Neural progenitor cell (in vitro differentiated cells): ENCODE measurements at places on chromosomes 4 and X. TPM values are rescaled to one million over a fixed set of nuclear protein-coding genes. Genes with fewer than 3 reads are reported as not detected.

The MMRN1 gene
- total RNA-seq = 0.37 TPM in 2 replicates

The BDH2 gene
- total RNA-seq = 80.5 and 95.3 TPM in 2 replicates

The PDCL2 gene
- total RNA-seq = not detected in 2 replicates

The RAI2 gene
- total RNA-seq = 0.59 TPM in 1 of 2 replicates, not detected in the other

The ZNF630 gene
- total RNA-seq = 2.1 and 2.4 TPM in 2 replicates

The LARP1B gene
- 17.4 and 27.9 TPM in 2 replicates for total RNA-seq

DNA sequence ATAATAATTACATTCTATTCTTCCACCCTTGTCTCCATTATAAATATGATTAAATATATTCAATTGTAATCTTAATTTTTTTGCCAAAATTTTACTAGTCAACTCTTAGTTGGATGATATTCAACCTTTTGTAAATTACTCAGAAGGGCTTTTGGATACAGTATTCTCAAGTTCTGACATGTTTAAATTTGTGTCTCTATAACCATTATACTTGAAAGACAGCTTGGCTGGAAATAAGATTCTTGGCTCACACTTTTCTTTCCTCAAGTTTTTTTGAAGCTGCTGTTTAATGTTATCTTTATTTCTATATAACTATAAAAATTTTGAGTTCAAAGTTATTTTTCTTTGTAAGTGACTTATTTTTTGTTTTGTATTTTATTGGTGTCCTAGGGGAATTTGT is 214.4 kb downstream of the ARAP2 start:
- H3K4me3 ChIP-seq = no peak overlapping the region
- DNase-seq = no peak
- H3K27me3 ChIP-seq = no peaks in the 10 kb centered on the region
- peaks cover 26% of the 10 kb centered on the region for H3K4me1 ChIP-seq

DNA sequence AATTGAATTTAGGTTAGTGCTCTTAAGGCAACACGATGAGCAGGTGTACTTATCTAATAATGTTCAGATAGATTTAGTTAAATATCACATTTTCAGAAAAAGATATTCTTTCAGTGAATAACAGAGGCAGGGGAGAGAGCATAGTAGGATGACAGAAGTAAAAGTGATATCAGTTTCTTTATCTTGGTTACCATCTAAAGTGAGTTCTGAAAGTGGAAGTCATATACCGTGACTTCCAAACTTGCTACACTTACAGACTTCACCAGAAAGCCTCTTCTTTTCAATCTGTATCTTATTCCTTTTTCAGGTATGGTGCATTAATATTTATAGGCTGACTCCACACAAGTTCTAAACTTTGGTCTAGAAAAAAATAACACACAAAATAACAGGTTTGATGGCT is 124.9 kb downstream of the POU4F2 start:
- DNase-seq = no peak
- no peaks in the 10 kb centered on the region for H3K27me3 ChIP-seq
- no peak overlapping the region for H3K4me3 ChIP-seq
- H3K4me1 ChIP-seq = no peaks in the 10 kb centered on the region

DNA sequence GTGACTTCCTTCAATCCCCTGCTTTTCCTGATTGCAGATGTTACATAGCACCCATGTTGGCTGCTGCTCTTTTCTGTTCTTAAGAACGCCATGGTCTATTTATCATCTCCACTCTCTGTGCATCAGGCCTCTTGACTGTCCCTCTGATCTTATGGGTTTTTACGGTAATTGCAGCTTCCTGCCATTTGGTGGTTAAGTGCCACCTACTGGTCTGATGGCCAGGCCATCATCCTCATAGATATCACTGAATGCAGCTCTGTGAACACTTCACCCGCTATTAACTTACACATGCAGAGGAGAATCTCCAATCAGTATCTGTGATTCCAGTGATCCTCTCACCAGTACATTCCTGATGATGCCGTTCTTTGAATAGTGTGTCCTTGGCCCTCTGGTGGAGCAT is 382.4 kb downstream of the TRAM1L1 start:
- H3K36me3 ChIP-seq = no peaks in the 10 kb centered on the region
- no peaks in the 10 kb centered on the region for H3K4me1 ChIP-seq
- no peak overlapping the region for H3K4me3 ChIP-seq
- no peaks in the 10 kb centered on the region for H3K27me3 ChIP-seq
- no peak for DNase-seq
- no peak overlapping the region for H3K27ac ChIP-seq

GRCh38 chrX:100410901-100411801 is 1.1 kb upstream of the PCDH19 start:
- DNase-seq = peak; percentile 47
- no peak overlapping the region for H3K27ac ChIP-seq
- peak overlapping the region; percentile 56 for H3K4me3 ChIP-seq
- no peaks in the 10 kb centered on the region for H3K4me1 ChIP-seq
- no peaks in the 10 kb centered on the region for H3K36me3 ChIP-seq
- peaks cover 64% of the 10 kb centered on the region for H3K27me3 ChIP-seq

DNA sequence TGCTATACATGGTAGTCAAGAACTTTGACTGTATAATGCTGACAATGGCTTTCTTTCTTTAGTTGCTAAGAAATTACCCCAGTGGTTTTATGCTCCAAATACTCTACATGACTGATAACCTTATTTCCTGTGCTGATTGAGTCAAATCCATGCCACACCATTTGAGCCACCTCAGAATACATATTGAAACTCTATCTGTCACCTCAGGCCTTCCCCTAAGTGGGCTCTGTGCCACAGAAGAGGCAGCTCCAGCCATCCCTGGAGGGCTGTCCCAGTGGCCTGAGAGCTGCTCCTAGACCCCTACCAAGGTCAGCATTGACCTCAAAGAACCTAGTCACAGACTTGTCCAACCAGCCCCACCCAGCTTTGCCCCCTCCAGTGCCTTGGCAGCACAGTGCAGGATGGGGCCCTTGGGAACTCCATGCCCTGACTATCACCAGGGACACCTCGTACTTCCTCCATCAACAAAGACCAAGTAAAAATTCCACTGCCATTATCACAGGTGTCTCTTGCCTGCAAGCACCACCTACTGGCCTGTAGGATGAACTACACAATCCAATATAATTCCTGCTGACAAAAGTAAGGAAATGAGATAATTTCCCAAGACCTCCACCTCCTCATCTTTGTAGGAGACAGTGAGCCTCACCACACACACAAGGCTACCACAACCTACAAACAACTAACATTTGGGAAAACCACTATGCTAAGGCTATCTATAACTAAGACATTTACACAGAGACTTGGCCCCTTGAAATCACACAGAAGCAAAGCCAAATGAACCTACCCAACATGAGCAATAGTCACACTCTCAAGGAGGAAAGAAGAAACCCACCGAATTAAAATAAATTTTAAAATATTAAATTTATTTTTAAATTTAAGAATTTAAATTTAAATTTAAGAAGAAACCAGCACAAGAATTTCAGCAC is 239.9 kb downstream of the NKX6-1 start:
- no peak overlapping the region for H3K4me3 ChIP-seq
- H3K36me3 ChIP-seq = no peaks in the 10 kb centered on the region
- H3K4me1 ChIP-seq = no peaks in the 10 kb centered on the region
- no peaks in the 10 kb centered on the region for H3K27me3 ChIP-seq

GRCh38 chrX:13009844-13010243 is 34.6 kb downstream of the FAM9C start:
- peaks cover 5% of the 10 kb centered on the region for H3K4me1 ChIP-seq
- H3K27ac ChIP-seq = no peak overlapping the region
- H3K36me3 ChIP-seq = no peaks in the 10 kb centered on the region
- no peaks in the 10 kb centered on the region for H3K27me3 ChIP-seq

GRCh38 chr4:4780729-4781244 is 78.7 kb upstream of the MSX1 start:
- no peaks in the 10 kb centered on the region for H3K36me3 ChIP-seq
- H3K27ac ChIP-seq = no peak overlapping the region
- peaks cover 17% of the 10 kb centered on the region for H3K4me1 ChIP-seq
- H3K27me3 ChIP-seq = peaks cover 97% of the 10 kb centered on the region
- no peak for DNase-seq
- no peak overlapping the region for H3K4me3 ChIP-seq

DNA sequence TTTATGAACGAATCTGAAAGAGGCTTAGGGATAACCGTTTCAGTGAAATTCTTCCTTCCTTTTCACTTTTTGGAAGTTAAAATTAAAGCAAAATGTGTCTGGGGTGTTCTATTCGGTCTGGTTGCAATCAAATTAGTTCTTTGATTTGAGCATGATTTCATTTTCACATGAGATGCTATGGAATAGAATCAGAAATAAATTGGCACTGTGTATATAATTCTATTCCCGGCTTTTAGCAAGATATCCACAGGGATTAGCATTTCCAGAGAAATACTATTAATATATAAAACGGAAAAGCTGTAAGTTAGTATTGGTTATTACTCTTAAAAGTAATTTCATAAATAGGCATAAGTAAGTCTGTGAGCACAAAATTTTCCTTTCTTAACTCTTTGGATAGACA is 1676.8 kb upstream of the PCDH7 start:
- no peaks in the 10 kb centered on the region for H3K27me3 ChIP-seq
- H3K27ac ChIP-seq = no peak overlapping the region
- no peaks in the 10 kb centered on the region for H3K36me3 ChIP-seq

GRCh38 chr4:145716200-145716599 is 36.3 kb downstream of the C4orf51 start:
- H3K27me3 ChIP-seq = no peaks in the 10 kb centered on the region
- H3K4me1 ChIP-seq = peaks cover 15% of the 10 kb centered on the region
- H3K27ac ChIP-seq = no peak overlapping the region
- no peaks in the 10 kb centered on the region for H3K36me3 ChIP-seq
- DNase-seq = no peak
- H3K4me3 ChIP-seq = no peak overlapping the region

- no peak for DNase-seq
- H3K4me3 ChIP-seq = no peak overlapping the region
- H3K27ac ChIP-seq = no peak overlapping the region
Measured at GRCh38 chrX:38225093-38225492, 4.4 kb upstream of the SRPX start.

- no peak overlapping the region for H3K27ac ChIP-seq
- no peak overlapping the region for H3K4me3 ChIP-seq
- no peaks in the 10 kb centered on the region for H3K4me1 ChIP-seq
Measured at GRCh38 chrX:31091819-31092218, 20.0 kb upstream of the FTHL17 start.

DNA sequence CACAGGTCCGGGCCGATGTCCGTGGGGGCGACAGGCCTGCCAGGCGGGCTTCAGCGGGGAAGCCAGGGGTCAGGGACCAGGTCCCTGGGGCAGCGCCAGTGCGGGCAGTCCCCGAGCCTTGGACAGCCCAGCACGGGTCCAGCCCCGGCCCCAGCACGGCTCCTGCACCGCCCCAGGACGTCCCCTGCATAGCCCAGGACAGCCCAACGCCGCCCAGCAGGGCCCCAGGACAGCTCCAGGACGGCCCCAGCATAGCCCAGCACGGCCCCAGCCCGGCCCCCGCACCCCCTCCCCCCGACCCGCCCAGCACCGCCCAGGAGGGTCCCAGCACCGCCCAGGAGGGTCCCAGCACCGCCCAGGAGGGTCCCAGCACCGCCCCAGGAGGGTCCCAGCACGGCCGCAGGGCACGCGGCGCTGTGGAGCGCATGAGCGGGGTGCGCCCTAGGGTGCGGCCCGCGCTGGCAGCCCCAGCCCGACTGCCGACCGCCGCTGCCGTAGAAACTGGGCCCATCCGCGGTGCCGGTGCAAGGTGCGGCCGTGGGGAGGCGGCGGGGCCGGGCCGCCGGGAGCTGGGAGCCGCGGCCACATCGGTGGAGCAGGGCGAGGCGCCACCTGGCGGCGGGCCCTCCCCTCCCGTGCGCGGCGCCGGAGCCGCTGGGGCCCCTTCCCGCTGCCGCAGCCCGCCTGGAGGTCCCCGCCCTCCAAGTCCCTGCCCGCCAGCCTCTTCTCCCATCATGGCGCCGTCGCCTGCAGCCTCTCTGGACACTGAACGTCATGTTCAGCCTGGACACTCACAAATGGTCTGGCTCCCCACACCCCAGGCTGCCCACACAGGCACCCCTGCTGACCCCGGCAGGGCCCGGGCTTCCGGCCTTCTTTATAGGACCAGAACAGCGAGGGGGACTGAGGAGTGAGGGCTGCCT is 106.8 kb upstream of the NKX1-1 start:
- peak; percentile 89 for DNase-seq
- no peaks in the 10 kb centered on the region for H3K4me1 ChIP-seq
- no peak overlapping the region for H3K27ac ChIP-seq
- H3K4me3 ChIP-seq = peak overlapping the region; percentile 47
- no peaks in the 10 kb centered on the region for H3K36me3 ChIP-seq

DNA sequence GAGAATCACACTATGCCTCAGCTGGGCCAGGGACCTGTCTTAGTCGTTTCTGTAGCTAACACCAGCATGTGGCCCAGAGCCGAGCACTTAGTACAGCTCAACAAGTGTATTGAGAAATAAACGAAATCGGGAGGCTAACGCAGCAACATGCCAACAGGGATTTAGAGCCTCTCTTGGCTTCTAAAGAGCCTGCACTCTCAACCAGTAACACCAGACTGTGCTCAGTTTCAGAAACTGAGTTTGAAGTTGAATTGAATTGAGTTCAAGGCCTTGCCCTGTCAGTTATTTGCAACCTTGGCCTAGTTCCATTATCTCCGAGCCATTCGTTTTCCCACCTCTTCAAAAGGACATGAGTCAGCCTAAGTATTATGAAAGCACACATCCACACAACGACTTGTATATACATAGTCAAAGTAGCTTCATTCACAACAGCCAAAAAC is 71.3 kb upstream of the LDB2 start:
- no peaks in the 10 kb centered on the region for H3K27me3 ChIP-seq
- no peak overlapping the region for H3K27ac ChIP-seq
- no peak overlapping the region for H3K4me3 ChIP-seq
- no peaks in the 10 kb centered on the region for H3K36me3 ChIP-seq
- DNase-seq = no peak
- H3K4me1 ChIP-seq = no peaks in the 10 kb centered on the region
